ENCODE measurements at places on chromosomes 6 and 20.

- no peak for DNase-seq
These were observed 159.8 kb upstream of the GGTLC1 start for GRCh38 chr20:24148372-24148771.

GRCh38 chr20:32354592-32355416 lies 3.3 kb upstream of the ASXL1 start:
- no peak for DNase-seq

DNA sequence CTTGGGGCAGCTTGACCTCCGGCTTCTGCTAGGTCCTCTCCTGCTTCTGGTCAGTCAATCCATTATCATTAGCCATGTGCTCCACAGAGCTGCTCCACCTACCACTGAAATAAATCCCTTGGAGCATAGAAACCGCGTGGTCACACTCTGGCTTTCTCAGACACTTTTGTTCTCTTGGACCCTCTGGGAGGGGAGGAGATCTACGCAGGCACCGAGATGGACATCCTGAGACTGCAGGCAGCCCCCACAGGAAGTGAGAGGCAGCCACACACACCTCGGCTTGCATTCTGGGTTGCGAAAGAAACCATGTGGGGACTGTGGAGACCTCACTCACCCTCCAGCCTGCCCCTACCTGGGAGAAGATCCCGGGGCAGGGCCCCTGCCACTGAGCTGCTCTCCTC lies 79.5 kb downstream of the FYN start:
- DNase-seq, result no peak

GRCh38 chr6:71544028-71544427 lies 255.4 kb downstream of the OGFRL1 start:
- DNase-seq, result no peak

GRCh38 chr20:34875642-34876405 lies 588 bp upstream of the ACSS2 start:
- DNase-seq, result no peak

DNA sequence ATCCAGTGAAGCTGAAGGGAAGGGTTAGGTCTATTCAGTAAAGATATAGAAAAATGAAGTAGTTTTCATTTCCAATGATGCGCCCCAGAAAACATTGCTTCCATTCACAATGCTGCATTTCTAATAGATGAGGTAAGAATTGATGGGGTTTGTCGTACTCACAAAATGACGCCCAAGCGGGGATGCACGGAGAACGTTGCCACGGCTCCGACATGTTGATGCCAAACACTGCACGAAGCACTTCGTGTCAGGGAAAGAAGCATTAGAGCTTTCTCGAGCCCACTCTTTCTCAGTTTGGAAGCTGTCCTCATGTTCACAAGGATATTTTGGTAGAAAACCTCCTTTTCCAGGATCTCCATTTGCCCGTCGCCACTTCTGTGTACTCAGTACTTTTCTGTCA lies 21.6 kb upstream of the MAFB start:
- DNase-seq, result no peak

- no peak for DNase-seq
These were observed 6.7 kb downstream of the NUDT3 start for GRCh38 chr6:34385793-34386195.

GRCh38 chr6:75620381-75621304 lies 19.0 kb downstream of the SENP6 start:
- no peak for DNase-seq

DNA sequence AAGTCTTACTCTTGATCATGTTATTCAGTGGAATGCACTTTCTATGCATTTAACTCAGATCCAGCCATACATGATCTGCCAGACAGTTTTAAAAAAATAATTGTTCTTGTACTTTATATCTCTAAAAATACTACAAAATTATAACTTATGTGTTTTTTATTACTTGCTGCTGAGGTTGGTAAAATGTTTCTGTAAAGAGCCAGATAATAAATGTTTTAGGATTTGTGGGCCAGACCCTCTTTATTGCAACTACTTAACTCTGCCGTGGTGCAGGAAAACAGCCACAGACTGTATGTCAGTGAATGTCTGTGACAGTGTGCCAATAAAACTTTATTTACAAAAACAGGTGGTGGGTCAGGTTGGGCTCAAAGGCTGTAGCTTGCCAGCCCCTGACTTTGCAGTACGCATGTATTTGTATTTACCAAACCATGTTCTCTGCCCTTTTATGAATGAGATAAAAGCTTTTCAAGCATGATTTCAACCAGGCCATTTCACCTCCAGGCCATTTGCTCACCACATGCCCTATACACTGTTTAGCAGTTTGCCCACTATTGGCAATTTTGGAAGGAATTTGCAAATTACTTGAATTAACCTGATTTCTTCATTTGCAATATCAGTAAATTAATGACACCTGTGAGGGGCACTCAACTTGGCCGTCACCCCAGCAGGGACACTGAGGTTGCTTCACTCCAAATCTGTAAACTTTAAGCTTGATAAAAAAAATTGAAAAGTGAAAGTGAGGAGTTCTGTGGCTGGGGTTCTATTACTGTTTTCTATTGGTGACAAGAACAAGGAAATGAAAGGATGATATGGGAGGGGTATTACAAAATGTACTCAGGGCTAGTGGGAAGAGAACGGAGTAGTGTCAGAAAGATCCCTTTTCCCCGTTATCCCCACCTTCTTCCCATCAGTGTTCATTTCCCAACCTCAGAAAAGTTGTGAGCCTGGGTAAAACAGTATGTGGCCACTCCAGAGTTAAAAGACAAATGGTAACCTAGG lies 133.4 kb downstream of the CEBPB start:
- no peak for DNase-seq

DNA sequence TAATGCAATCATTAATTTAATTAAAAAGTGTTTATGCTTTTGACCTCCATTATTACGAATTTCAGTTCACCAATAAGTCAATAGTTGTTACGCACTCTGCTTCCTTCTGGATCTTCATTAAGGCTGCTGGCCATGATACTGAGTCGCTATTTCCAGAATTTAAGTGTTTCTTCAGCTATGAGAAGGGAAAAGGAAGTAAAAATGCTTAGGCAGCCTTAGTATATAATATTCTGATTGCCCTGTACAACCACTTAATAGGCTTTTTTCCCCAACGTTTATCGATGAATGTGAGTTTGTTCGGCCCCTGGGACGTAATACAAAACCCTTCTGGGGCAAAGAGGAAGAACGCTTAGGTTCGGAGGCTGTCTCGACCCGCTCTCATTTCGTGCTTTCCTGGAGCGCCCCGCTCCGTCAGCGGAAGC lies 644 bp downstream of the OARD1 start:
- no peak for DNase-seq

DNA sequence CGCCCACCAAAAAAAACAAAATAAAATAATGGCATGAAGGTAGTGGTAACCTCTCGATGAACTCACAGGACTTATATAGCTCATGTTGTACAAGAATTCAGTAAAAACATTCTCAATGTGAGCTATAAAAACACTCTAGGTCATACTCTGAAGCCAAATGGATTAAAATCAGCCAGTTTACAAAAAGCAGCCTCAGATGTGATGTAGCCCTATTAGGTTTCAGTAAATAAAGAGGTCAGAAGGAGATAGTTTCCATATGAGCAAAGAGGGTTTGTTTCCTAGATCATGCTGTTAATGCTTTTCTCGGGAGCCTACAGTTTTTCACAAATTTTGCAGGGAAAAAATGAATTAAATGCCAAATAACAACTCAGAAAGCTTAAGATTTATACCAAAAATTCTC lies 319.5 kb upstream of the HSF2 start:
- no peak for DNase-seq

DNA sequence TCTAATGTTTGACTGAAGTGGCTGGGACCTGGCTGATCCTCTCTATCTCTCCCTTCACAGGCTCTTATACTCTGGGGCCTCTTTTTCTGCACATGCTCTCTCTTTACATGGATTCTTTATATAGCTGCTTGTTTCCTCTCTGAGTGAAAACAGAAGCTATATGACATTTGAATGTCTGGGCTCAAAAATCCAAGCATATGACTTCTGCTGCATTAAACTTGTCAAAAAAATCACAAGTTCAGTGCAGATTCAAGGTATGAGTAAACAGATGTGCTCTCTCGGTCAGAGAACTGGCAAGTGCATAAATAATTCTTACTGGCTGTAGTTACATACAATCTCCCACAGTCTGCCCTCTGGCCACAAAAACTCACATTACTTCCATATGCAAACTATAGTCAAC lies 96.6 kb downstream of the LCA5 start:
- DNase-seq, result no peak

DNA sequence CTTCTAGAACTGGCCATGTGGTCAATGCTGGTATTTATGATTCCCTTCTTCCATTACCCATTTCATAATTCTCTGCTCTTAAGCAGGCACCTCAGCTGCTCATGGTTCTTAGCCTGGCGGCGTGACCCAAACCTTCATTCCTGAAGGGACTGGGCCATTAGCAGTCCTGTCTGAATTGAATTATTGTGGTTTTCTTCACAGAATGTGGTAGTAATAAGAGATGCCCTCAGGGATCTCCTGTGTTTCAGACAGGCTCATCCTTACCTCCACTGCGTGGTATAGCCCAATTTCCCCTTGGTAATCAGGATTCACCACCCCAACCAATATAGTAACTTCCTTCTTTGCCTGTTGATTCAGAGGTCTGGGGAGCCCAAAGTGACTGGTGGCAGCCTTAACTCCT lies 37.6 kb downstream of the PKIB start:
- DNase-seq, result no peak

DNA sequence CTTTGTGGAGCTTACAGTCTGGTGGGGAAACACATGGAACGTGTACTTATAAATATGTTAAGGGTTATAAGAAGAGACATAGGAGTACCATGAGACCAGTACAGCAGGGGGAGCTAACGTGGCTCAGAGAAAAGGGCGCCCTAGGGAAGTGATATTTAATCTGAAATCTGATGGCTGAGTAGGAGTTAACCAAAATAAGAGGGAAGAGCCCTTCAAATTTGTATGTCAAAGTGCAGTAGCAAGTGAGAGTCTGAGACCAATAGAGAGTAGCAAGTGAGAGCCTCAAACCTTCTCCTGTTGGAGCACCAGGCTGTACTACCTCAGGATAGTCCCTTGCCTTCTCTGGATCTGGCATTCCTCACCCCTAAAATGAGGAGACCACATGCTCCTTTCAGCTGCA lies 6.1 kb upstream of the PKIG start:
- no peak for DNase-seq

- no peak for DNase-seq
These were observed 19.8 kb downstream of the CCNC start for GRCh38 chr6:99548706-99549105.

GRCh38 chr6:118253741-118254140 lies 294.4 kb upstream of the PLN start:
- no peak for DNase-seq

GRCh38 chr6:106870069-106870468 lies 104.5 kb downstream of the CD24 start:
- DNase-seq, result no peak

DNA sequence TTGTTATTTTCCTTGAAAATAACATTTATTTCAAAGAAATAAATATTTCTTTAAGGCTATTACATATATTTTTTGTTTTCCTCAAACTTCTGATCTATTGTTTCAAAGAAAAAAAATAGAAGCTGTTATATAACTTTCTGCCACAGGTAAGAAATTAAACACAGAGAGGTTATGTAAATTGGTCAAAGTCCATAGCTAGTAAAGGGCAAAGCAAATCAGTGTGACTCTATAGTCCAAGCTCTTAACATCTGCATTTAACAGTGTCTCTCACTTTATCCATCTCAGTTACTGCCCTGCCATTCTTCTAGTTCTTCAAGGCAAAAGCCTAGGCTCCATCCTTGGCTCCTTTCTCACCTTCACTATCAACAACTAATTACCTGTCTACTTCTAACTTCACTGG lies 57.1 kb downstream of the RWDD2A start:
- no peak for DNase-seq

DNA sequence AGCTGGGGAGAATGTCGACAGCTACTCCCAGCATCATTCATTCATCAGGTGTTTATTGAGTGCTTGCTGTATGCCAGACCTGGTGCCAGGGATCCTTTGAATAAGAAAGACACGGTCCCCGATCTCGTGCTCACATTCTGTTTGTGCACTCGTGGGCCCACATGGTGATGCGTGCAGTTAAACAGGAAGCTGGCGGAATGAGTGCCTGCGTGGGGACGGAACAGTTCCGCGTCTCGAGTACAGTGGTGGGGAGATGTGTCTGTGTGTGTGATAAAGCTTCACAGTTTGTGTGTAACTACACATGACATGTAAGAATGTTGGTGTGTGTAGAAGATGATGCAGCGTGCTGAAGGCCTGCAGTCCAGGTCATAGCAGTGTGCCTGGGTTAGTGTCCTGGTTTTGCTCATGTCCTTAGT lies 6.5 kb downstream of the RBM38 start:
- no peak for DNase-seq

- DNase-seq, result peak; percentile 12
These were observed 42.2 kb upstream of the OSTM1 start for GRCh38 chr6:108116546-108117426.

- no peak for DNase-seq
These were observed 156.0 kb downstream of the CCDC170 start for GRCh38 chr6:151649835-151650234.

DNA sequence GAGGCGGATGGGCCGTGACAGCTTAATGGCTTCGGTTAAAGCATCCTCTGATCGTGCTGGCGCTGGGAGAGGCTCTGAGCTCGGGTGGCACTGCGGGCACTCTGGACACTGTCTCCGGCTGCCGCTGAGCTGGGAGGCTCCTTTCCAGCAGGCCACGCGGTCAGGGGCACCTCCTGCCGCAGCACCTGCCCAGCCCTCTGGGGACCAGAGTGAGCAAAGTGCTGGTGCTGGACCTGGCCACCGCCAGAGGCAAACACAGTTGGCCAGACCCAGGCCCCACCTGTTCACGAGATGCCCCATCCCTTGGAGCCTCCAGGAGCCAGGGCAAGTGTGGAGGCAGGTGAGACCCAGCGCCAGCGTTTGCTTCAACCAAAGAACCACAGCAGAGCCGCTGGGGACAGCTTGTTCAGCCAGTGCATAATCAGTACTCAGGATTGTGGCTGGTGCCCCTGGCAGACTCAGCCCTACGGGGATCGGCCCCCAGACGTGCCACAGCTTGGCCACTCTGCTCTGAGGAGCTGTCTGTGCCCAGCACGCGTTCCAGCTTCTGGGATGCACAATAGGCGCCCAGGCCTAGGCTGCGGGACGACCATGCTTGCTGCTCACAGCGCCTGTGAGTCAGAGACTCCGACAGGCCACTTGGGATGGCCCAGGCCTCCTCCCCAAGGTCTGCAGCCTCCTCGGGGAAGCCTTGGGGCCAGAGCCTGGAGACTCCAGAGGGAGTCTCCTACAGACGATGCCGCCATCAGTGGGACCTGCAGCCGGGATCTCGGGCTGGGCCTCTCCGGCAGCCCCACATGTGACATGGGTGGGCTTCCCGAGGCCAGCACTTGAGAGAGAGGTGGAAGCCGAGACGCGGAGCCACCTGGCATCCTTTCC lies 38.2 kb upstream of the SLCO4A1 start:
- DNase-seq, result no peak

Data from nephron progenitor cell (in vitro differentiated cells).